Activated CD4-positive, alpha-beta memory T cell treated with anti-CD3 and anti-CD28 coated beads for 36 hours (primary cell): ENCODE measurements at places on chromosomes 16 and 17. TPM values are rescaled to one million over a fixed set of nuclear protein-coding genes. Genes with fewer than 3 reads are reported as not detected.

DNA sequence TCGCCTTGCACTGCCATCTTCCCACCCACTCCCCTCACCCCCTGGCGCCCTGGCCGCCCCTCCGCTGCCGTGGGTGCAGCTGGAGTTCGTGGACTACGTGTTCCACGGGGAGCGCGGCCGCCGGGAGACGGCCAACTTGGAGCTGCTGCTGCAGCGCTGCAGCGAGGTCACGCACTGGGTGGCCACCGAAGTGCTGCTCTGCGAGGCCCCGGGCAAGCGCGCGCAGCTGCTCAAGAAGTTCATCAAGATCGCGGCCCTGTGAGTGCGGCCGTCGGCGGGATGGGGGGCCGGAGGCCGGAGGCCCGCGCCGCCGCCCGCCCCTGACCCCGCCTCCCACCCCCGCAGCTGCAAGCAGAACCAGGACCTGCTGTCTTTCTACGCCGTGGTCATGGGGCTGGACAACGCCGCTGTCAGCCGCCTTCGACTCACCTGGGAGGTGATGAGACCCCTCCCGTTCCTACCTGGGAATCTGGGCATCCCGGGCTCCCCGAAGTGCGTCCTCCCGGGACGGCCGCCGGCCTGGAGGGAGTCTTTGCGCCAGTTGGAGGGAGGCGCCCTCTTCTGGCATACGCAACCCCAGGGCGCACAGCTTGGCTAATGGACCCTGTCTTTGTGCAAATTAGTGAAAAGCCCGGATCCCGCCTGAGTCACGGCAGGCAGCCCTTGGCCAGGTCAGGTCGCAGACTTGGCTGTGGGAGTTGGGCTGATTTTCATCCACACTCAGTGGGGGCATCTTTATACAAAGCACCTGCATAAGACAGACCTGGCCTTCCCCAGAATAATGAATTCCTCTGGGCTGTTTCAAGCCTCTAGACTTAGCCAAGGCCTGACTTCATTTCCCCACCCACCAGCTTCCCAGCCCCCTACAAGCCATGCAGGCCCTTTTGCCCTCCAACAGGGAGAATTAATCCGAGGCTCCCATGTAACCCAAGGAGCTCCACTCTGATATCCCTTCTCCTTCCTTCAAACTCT is 14.3 kb downstream of the RAPGEFL1 start:
- DNase-seq = peak; percentile 80
- no peaks in the 10 kb centered on the region for H3K27me3 ChIP-seq
- no peak overlapping the region for H3K27ac ChIP-seq

DNA sequence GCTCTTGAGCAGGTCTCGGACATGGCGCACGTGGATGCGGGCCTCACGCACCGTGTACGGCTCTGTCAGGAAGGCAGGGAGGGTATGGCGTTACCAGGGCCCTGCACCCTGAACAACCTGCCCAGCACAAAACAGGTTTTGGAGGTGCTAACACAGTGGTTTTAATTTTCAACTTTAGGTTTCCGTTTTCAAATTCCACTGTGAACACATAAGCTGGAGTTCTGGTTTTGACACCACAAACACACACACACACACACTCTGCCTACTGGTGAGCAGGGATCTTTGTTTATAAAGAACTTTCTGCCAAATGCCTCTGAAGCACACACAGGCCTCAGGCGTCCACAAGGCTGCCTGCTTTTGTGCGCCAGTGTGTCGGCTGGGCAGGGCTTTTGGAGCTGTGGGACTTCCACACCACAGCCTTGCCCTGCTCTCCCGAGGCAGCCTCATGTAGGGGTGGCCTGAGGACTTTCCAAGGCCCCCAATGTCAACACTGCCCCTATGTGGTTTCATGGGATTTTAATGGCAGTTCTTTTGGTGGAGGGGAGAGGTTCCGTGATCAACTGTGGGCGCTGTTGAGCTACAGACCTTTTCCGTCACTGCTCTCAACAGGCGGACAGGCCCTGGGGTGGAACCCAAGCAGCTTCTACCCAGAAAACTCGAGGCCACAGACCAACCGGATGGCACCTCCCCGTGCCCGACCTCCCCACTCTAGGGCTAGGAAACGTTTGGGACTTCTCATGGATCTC is 9.4 kb downstream of the CLUH start:
- H3K27me3 ChIP-seq = no peaks in the 10 kb centered on the region
- no peak overlapping the region for H3K4me3 ChIP-seq
- peaks cover 14% of the 10 kb centered on the region for H3K36me3 ChIP-seq
- no peak for DNase-seq

DNA sequence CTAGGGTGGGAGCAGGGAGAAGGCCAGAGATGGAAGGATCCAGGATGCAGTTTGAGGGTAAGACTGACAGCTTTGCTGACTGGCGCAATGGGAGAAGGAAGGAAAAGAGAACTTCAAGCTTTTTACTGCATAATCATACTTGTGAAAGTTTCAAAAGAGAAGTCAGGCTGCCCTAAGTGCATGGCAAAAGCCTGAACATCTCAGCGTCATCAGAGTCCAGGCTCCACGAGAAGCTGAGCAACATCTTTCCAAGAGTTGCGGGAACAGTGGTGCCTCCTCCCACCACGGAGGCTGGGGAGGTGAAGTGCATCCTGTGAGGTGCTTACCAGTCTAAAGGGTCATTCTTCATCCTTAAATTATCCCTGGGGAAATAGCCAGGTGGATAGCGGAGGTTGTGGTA is 26.9 kb upstream of the SLC38A8 start:
- H3K27me3 ChIP-seq = no peaks in the 10 kb centered on the region
- no peak for DNase-seq
- H3K4me3 ChIP-seq = no peak overlapping the region
- H3K4me1 ChIP-seq = no peaks in the 10 kb centered on the region

GRCh38 chr16:35196313-35196712 is 1736.9 kb downstream of the TP53TG3F start:
- H3K27me3 ChIP-seq = no peaks in the 10 kb centered on the region
- no peak for DNase-seq
- H3K4me3 ChIP-seq = no peak overlapping the region
- H3K27ac ChIP-seq = no peak overlapping the region
- no peaks in the 10 kb centered on the region for H3K36me3 ChIP-seq

- no peak overlapping the region for H3K27ac ChIP-seq
- DNase-seq = no peak
- H3K4me3 ChIP-seq = no peak overlapping the region
- no peaks in the 10 kb centered on the region for H3K27me3 ChIP-seq
- H3K4me1 ChIP-seq = no peaks in the 10 kb centered on the region
Observed at GRCh38 chr16:17222871-17223401, 247.8 kb downstream of the XYLT1 start.

DNA sequence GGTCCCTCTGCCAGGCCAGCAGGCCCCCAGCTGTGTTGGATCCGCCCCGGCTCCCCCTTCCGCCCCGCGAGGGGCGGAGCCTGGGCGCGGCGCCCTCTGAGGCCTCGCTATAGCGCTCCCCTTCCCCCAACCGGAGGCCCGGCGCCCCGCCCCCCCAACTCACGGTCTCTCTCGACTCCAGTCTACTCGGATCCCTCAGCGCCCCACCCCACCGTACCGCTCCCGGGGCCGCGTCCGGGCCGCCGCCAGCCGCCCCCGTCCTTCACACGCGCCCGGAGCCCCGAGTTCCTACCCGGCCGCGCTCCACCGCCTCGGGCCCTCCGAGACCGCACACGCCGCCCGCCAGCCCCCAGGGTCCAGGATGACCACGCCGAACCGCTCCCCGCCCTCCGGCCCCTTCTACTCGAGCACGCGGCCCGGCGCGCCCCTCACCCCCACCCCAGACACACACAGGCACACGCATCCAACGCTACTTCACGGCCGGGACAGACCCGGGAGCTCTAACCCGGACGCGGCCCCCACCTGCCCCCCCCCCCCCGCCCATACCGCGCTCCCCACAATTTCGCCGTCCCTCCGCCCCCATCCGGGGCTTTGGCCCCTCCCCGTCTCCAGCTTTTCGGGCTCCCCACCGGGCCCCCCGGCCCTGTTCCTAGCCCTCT is 1.4 kb downstream of the PHF23 start:
- peaks cover 4% of the 10 kb centered on the region for H3K27me3 ChIP-seq
- DNase-seq = peak; percentile 86
- H3K27ac ChIP-seq = peak overlapping the region; percentile 97
- peak overlapping the region; percentile 94 for H3K4me3 ChIP-seq
- peaks cover 31% of the 10 kb centered on the region for H3K36me3 ChIP-seq

Gene RABEP2
- 11.3 TPM for total RNA-seq

Gene TVP23A
- total RNA-seq = not detected
